ENCODE measurements at places on chromosomes 5 and 9.

GRCh38 chr9:81637276-81637675, 52.1 kb downstream of the TLE1 start:
- no peak for DNase-seq

DNA sequence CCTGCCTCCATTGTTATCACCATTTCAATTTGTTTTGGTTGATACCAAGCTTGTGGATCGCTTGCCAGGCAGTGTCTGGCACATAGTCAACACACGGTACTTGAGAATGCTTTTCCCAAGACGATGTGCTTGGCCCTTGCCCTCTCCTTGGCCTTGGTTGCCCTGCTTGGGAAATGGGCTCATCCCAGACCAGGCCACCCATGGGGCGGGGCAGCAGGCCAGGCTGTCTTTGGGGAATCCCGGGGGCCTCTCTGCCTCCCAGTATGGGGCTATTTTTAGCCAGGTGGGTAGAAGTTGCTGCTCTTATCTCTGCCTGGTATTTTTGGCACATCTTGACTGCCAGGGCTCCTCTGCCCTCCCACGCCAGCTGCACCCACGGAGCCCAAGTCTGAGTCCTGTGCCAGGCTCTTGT, 49.9 kb downstream of the LMX1B start:
- no peak for DNase-seq

DNA sequence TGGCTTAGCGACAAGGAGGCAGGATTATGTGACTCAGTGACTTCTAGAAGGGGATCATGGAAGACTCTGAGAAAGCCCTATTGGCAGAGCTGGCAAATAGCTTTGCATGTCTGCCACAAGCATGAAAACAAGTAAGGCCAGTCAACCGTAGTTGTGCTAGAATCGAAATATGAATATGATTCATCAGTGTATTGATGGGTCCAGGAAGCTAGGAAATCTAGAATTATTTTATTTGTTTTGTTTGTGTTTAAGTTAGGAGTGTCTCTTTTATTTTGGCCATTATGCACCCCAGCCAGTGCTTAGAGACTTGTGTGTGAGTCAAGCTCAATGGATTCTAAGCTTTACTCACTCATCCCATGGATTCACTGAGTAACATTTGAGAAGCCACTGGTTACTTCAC, 3.8 kb upstream of the ITGA2 start:
- no peak for DNase-seq

DNA sequence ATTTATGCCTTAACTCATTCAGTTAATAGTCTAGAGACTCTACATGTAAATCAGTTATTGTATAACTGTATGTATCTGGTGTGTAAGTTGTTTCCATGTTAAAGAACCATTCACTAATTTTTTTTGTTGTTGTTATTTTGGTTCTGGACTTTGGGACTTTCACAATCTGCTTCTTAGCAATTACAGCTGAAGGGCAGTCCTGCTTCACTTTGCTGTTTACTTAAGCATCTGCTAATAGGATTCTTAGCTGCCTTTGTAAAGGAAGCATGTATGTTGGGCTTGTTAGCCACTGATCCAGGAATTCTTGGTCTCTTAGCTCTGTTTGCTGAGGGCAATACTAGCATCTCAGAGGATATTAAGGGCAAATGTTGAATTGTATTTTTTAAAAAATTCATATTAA, 97.0 kb downstream of the FOCAD start:
- no peak for DNase-seq

DNA sequence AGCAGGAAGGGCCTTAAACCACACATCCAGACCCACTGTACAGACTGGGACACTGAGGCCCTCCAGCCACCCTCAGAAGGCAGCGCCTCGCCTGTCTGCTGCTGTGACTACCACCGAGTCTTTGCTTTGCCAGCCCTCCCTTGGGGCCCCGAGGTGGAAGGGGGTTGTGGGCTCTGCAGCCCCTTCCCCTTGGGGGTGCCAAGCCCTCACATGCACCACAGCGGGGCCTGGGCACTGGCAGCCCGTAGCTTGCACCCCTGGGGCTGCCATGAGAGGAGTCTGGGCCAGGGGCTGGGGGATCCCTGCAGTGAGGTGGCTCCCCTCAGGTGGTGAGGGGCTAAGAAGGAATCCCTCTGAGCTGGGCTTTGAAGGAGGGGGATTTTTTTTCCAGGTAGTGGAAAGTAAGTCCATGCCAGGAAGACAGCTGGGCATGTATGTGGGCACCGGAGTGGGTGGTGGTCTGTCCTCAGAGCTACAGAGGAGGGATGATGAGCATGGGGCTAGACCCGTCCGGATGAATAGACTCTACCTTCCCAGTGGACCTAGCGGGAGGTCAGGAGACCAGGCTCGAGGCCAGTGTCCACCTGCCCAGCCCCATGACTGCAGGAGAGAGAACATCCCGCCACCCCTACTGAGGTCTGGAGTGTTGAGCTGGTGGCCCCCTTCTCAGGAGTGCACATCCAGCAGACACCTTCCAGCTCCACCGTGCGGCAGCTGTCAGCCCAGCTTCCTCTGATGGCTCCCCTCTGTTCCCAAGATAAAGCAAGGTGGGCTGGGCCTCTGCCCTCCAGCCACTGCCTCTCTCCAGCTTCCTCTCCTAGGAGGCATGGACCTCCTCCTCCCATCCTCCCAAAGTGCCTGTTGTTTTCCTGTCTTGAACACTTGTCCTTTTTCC, 15.9 kb downstream of the FLT4 start:
- no peak for DNase-seq

DNA sequence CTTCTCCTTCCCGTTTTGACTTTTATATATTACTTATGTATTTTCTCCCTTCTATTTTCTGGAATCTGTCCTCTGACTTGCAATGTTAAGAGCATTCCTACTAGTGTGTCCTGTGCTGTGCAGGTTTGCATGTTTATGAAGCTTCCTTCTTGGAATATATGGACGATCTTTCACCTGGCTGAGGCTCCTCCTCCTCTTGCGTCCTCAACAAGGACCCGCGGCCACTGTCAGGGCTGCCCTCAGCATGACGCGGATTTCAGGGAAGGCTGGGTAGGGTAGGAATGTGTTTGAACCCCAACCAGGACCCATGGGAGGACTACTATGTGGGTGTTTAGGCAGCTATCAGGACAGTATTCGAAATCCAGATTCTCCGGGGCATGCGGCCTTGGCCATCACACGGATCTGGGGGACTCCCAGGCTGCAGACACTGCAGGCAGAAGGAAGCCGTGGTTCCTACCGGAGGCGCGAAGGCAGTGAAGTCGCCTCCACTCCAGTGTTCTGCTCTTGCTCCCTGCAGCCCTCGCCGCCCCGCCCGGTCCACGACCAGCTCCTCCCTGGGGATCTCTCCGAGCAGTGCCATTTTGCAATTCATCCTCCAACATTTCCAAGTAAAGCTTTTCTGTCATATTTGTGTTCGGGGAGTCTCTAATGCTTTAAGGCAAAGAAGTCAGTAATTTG, 37.0 kb upstream of the OSMR start:
- DNase-seq: no peak

- DNase-seq: no peak
These were observed 66.3 kb downstream of the TRIM32 start for GRCh38 chr9:116753389-116753788.

DNA sequence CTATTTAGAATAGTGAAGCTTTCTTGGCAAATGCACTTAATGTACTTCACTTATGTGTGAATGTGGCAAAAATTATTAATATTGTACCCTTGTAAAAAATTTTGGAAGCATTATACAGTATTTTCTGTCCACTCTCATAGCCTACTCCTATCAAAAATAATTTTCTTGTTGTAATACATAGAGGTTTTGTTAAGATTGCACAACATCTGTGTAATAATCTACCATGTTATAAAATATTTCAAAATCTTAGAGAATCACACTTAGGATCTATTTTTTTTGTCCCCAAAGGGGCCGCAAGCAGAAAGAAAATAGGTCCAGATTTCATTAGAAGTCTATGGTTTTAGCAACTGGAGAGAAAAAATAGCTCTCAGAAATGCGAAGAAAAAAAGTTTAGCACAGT, 945.9 kb downstream of the CDH18 start:
- no peak for DNase-seq

DNA sequence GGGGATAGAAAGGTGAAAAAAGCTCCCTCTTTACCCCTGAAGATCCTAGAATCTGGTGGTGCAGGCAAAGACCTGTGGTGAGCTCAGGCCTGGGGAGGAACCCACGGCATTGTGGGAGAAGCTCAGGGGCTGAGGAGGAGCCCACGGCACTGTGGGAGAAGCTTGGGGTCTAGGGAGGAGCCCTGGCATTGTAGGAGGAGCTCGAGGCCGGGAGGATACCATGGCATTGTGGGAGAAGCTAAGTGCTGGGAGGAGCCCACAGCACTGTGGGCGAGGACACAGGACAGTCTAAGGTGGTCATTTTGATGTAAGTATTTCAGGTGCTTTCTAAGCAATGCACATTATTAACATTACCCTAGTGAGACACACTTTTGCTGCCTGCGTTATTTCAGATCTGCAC, 179.7 kb downstream of the HSD17B3 start:
- no peak for DNase-seq

- DNase-seq: no peak
These were observed 762.7 kb downstream of the TLE1 start for GRCh38 chr9:80926611-80927010.

DNA sequence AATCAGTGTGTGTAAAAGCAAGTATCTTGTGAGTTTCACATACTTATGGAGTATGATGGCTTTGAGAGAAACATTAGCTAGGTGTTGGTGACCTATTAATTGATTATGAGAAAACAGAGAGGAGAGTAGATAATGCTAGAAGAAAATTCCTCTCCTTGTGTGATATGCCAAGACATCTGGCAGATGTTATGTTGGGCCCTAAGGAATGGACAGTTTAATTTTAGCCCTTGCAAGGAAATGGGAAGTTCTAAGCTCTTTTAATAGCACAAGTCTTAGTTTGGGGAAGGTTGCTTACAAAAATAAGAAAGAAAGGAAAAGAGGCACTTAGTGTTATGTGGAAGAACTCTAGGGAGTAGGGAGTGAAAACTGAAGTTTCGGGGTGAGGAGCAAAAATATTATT, 5.1 kb downstream of the ZNF462 start:
- DNase-seq: no peak

DNA sequence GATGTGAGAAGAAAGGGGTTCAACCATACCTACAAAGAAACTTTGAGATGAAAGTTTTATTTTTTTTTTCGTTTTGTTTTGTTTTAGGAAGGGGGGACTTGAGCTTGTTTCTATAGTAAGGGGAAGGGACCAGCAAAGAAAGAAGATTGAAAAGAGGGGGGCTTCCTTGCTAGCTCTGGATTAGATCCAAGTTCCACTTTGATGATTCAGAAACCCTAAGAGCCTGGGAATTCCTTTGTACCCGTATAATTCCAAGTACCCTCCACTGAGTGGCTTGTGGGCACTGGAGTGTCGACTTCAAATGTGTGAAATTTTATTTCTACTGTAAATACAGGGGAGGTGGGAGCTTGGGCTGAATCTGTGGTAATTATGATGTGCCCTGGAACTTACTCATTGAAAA, 10.9 kb downstream of the MAMDC2 start:
- DNase-seq: no peak

GRCh38 chr9:125513668-125514413, 193.2 kb downstream of the MAPKAP1 start:
- DNase-seq: no peak

DNA sequence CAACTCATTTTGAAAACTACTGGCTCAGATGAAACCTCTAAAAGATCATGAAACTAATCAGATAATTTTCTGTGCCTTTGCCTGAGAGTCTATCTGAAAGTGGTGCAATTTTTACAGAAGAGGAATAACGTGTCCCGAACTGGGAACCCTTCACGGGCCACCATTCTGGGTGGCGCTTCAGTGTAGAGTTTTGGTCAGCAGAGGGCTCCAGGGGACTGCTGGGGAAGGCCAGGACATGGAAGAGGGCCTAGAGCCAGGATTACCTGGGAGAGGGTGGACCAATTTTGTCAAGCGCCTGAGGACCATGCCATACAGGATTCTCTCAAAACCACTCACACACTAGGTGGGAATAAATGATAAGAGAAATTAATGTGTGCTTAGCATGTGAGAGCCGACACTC, 49.7 kb upstream of the PLEKHG4B start:
- no peak for DNase-seq

DNA sequence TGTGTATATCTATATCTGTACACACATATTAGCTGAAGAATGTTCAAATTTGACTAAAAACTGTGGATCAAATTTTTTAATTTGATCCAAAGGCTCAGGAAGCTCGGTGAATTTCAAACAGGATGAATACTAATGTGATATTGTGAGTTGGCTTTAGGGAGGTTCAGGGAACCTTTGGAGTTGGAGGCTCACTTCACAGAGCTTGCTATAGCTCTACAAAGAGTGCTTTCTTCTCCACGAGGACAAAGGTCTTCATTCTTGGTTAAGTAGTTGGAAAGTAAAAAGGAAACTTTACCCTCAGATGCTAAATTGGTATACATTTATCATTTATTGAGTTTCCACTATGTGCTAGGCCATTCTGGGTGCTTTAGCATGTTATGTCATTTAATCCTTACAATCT, 36.3 kb upstream of the MTAP start:
- no peak for DNase-seq

- no peak for DNase-seq
These were observed 293.0 kb downstream of the KCTD16 start for GRCh38 chr5:144463481-144464223.

DNA sequence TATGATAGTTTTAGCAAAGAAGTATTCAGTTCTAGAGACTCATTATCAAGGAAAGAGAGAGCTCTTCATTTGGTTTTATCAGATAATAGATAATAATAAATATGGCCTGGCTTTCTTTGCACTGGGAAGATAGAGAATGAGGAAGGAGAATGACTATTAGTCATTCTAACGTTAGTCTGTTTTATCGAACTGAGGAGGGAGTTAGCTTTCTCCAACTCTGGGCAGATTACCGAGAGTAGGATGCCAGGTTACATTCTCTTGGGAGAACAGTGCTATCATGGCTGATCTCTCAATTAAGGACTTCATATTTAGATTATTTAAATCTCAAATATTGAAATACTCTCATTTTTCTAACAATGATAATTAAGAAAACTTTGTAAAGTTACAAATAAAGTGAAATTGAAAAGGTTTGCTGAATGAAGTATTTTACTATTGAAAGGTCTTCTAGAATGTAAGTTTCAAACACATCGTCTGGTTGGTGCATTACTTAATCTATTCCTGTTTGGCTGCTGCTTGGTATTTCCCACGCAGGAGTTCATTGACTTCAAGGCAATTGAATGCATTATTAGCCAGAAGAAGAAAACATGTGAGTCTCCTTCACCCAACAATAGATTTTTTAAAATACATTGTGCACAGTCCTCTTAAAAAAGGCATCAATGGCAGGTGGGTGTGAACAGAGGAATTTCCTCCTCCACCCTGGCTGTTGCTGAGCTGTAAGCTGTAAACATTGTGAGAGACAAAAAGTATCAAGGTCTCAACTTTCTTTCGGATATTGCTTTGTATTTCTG, 140.8 kb downstream of the C9orf152 start:
- DNase-seq: no peak

- DNase-seq: no peak
These were observed 30.2 kb downstream of the SNX18 start for GRCh38 chr5:54547711-54548250.

GRCh38 chr9:3012842-3013241, 168.9 kb upstream of the PUM3 start:
- no peak for DNase-seq

GRCh38 chr9:134838651-134839454, 41.8 kb upstream of the FCN2 start:
- no peak for DNase-seq

- no peak for DNase-seq
These were observed 179.6 kb upstream of the GLRA1 start for GRCh38 chr5:152104211-152104610.
